ENCODE measurements at places on chromosomes 5 and 9.

- no peak for DNase-seq
Measured at GRCh38 chr5:10505517-10506095, 58.3 kb upstream of the ANKRD33B start.

DNA sequence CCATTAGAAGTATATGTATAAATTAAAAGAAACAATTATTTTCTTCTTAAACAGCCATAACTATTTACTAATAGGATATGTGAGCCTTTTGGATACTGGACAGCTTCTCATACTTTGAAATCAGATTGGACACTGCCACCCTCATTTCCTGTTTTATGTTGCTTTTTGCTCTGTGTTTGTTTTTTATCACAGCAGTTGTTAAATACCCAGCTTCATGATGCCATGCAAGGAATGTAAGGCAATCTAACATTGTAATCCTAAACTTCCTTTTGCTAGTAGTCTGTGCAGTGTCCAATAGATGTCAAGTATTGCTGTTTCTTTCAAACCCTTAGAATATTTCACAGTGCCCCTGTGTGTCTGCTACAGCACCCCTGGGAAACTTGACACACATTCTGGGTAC lies 56.2 kb downstream of the CNTLN start:
- no peak for DNase-seq

DNA sequence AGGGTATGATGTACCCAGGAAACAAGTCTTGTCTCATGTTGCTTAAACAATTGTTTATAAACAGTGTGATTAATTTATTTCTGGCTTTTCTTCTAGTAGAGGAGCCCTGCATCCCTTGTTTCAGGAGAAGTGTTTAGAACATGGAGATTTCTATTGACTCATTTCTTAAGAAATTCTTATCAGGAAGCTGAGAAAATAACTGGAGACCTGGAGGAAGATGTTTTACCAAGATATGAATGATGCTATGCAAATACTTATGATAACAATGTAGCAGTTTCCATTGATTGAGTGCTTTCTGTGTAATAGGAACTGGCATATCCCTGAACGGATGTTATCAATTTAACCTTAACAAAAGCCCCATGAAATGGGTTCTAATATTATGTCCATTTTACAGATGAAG lies 108.6 kb downstream of the FBXO38 start:
- no peak for DNase-seq

- DNase-seq = no peak
Measured at GRCh38 chr5:84436866-84437265, 52.2 kb upstream of the EDIL3 start.

Data from GOT3 (cell line).